ENCODE measurements at places on chromosomes 1 and 21.

DNA sequence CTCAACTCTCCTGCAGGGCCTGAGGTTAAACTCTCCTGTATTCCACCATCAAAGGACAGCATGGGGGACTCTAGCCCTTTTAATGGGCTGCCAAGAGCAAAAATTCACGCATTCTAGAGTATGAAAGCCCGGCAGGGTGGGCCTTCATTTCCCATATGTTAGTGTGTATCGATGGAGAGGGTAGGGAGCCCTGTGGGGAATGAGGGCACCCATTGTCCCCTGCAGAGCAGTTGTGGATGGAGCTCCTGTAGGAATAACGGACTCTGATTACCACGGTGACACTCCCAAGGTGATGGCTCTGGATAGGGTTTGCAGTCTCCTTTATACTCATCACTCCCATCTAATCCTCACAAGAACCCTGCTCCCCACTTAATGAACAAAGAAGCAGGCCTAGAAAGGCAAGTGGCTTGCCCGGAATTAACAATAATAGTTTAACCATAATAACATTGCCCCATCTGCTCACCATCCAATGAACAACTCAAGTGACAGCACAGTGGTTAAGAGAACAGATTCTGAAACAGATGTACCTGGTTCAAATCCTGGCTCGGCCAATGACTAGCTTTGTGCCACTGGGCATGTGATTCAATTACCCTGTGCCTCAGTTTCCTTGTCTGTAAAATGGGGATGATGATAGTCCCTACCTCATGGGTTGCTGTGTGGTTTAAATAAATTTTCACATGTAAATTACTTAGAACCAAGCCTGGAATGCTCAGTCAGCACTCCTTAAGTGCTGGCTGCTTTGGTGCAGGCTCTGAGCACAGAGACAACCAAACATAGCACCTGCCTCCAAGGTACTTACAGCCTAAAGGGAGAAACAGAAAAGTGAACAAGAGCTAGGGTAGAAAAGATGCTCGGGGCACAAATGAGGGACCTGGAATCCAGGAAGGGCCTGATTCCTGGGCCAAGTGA lies 29.0 kb downstream of the HIVEP3 start:
- DNase-seq: no peak

- DNase-seq: no peak
Measured at GRCh38 chr1:76620371-76620770, 246.9 kb upstream of the ST6GALNAC5 start.

DNA sequence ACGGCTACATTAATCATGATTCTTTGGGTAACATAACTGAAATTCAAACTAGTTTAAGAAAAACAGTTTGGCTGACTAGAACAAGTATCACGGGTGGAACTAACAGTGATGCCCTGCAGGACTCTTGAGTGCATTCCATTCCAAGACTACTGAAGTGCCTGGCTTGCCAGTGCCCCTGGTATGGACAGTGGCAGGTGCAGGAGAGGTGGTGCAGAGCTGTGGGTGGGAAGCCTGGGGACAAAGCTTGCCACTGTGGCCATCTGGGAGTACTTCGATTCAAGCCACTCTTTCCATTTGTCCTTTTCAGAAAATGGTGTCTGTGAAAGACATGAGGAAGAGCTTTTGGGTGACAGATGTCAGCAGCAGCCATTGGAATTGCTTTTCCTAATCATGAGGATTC lies 166.5 kb downstream of the RRAGC start:
- no peak for DNase-seq

DNA sequence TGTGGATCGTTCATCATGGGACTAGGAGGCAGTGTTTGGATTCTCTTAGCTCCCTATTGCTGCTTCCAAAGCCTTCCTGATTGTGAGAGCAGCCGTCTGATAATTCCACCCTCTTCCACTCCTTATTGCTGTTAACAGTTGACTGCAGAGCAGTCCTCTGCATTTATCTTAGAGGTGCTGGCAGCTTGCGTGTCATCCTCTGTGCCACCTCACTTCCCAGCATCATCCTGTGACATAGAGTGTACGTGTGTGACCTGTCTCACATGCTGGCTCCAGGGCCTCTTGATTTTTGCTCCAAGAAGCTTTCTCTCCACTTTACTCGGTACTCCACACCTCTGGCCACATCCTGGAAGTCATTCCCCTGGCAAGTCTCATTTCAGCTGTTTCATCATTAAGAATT lies 53.0 kb upstream of the DYNLT5 start:
- no peak for DNase-seq

GRCh38 chr1:36089393-36090121 lies 865 bp downstream of the ADPRS start:
- no peak for DNase-seq

- DNase-seq: no peak
Measured at GRCh38 chr1:229848752-229849677, 218.0 kb upstream of the GALNT2 start.

- DNase-seq: no peak
Measured at GRCh38 chr1:93751377-93752250, 70.0 kb upstream of the BCAR3 start.

GRCh38 chr1:48227165-48228013 lies 4.9 kb downstream of the SLC5A9 start:
- DNase-seq: no peak

GRCh38 chr1:61887931-61888564 lies 145.8 kb downstream of the PATJ start:
- DNase-seq: no peak
